Memory B cell (primary cell): ENCODE measurements at places on chromosomes 5 and 9.

GRCh38 chr9:91789941-91790340, 160.1 kb downstream of the ROR2 start:
- no peak for DNase-seq

GRCh38 chr9:125633116-125633745, 73.8 kb downstream of the MAPKAP1 start:
- no peak for DNase-seq

DNA sequence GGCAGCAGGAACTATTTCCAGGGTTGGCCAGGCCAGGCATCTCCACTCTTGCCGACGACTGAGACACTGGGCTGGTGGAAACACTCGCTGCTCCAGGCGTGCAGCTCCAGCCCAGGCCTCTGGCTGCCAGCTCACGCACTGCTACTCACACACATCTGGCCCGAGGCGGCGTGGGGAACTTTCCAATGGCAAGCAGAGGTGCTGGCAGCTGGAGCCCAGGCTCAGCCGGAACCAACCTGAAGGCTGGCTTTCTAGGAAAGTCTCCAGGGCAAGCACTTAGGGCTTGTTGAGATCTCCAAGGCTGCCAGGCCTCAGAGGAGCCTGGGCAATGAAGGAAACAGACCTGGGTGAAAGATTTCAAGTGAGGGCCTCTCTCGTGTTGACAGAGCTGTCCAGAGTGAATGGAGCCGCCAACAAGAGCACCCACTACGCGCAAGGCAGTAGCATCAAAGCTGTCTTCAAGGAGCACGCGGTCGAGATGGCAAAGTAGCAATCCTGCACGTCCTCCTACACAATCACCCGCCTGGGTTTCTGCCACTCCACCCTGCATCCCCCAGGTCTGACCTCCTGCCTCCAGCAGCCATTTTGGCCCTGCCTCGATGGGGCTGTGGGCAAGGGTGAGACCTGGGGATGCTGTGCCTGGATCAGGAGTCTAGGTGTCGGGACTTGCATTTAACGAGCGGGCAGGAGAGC, 14.4 kb downstream of the SH3PXD2B start:
- DNase-seq: no peak

GRCh38 chr5:56080375-56081052, 85.8 kb upstream of the IL6ST start:
- DNase-seq: no peak

DNA sequence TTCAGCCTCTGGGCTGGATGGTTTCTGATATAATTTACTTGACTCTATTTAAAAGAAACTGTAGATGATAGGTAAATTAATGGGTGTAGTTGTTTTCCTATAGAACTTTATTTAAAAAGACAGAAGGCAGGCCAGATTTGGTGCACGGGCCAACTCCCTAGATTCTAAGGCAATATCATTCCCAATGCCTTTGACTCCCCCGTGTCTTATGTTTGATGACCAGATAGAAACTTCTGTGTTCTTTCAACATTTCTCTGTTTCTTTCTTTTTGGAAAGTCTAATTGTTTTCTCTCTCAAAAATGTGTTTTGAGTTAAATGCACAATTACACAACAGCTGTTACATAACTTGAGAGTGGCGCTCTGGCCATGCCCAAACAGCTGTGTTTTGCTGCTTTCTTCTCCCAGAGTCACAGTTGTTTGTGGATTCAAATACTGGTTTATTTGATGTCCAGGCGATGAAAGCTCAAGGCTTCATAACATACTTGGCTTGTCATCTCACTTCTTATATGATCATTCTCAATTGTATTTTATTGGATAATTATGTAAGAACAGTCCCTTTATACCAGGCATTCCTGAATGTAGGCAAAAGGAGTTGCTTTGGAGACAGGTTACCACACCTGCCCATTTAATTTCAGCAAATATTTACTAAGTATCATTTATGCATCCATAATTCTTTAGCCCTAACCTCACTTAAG, 1.7 kb upstream of the ALDH1A1 start:
- DNase-seq: no peak

GRCh38 chr5:157855404-157855994, 3.4 kb downstream of the CLINT1 start:
- no peak for DNase-seq

DNA sequence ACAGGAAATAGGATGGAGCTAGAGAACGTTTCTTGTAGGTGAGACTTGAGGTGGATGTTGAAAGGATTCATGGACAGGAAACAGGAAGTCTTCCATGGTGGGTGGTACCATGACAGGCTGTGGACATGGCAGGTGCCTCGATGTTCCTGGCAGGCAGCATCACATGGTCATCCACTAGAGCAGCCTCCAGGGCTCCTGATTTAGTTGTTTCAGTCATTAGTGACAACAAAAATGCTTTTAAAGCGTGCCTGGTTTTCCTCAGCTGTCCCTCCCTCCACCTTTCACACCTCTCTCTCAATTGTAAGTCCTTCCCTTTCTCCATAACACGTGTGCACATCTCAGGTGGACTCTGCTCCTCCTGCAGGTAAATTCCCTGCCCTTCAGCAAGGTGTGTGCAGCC, 25.2 kb upstream of the ASPN start:
- DNase-seq: no peak

DNA sequence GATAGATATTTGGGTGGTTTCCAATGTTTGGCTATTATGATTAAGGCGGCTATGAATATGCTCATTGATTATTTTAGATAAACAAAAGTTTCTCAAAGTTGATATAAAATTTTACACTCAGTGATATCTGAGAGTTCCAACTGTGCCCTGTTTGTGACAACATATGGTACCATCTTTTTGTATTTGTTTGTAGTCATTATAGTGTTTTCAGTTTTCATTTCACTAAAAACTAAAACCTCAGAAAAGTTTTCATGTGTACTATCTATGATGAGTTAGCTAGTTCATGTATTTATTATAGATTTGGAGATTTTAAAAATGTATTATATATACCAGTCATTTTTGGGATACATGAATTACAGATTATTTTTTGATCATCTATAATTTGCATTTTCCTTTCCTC, 1111.4 kb downstream of the CDH18 start:
- DNase-seq: no peak

DNA sequence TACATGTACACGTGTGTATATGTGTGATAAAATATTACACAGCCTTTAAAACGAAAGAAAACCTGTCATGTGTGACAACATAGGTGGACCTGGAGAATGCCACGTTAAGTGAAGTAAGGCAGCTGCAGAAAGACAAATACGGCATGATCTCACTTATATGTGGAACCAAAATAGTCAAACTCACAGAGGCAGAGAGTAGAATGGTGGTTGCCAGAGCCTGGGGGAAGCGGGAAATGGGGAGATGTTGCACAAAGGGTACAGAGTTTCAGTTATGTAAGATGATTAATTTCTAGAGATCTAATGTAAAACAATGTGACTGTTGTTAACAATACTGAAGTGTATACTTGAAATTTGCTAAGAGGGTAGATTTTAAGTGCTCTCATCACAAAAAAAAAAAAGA, 34.8 kb downstream of the ADAMTS12 start:
- DNase-seq: no peak

DNA sequence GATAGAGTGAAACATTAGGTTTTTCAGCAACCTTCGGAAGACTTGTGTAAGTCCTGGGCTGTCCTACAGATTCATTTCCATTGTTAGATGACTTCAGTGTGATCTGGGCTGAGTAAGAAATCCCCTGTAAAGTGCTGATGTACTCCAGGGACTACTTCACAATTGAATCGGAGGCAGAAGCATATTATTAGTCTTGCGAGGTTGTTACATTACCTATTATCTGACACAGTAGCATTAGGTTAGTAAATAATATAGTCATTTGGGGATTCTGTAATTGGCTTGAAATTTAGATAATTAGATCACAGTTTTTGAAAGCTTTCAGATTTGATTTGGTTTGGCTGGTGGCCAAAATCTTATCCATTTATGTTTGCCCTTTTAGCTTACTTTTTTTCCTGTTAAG, 62.4 kb downstream of the DMRT1 start:
- DNase-seq: no peak

GRCh38 chr9:113461943-113462342, 1.6 kb upstream of the RGS3 start:
- no peak for DNase-seq

GRCh38 chr5:56155992-56156584, 77.0 kb downstream of the ANKRD55 start:
- no peak for DNase-seq

DNA sequence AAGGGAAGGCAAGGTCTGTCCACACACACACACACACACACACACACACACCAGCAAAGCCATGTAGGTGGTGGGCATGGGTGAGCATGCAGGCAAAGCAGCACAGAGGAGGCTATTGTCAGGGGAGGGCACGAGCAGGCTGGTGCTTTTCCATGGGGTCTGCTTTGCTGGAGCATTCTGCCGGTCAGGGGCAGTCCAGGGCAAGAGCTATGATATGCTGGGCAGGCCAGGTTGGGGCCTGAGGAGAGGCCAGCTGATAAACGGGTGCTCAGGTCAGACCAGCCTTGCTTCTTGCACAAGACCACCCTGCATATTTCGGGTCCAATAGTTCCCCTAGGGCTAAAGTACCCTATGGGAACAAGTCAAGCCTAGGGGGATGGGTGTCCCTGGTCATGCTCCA, 253.9 kb upstream of the DMAC1 start:
- no peak for DNase-seq

DNA sequence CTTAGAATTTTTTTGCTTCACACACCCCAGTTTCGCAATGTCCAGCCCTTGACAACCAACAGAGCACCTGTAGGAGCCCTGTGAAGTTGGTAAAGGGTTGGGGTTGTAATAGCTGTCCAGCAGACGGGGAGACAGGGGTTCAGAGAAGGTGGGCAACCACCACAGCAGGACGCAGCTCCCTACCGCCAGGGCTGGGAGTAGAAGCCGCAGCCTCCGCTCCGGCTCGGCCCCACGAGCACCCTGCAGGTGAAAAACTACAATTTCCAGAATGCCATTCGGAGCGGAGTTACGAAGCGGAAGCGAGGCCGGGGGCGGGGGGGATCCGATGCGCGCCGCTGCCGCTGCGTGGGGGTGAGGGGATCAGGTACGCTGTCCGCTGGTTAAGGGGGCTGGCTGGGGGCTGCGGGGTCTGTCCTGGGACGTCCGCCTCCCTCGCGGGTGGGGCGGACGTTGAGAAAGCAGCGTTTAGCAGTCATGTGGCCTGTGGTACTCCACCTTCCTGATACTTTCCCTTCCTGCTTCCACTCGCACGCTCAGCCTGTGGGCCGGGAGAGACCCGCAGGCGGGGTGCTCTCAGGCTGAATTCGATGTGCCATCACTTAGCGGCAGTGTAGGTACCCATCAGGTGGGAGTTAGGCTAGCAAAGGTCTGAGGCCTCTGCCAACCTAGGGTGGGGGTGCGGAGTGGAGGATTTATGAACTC, at the start of gene TRMT10B:
TRMT10B (plus strand) TSS at position 317 of the 702 bp plus-strand sequence. CDS start 8,127 bp downstream, outside the sequence.
- peak; percentile 60 for DNase-seq

- peak; percentile 32 for DNase-seq
These were observed 57.1 kb upstream of the ZBED3 start for GRCh38 chr5:77143998-77144836.

DNA sequence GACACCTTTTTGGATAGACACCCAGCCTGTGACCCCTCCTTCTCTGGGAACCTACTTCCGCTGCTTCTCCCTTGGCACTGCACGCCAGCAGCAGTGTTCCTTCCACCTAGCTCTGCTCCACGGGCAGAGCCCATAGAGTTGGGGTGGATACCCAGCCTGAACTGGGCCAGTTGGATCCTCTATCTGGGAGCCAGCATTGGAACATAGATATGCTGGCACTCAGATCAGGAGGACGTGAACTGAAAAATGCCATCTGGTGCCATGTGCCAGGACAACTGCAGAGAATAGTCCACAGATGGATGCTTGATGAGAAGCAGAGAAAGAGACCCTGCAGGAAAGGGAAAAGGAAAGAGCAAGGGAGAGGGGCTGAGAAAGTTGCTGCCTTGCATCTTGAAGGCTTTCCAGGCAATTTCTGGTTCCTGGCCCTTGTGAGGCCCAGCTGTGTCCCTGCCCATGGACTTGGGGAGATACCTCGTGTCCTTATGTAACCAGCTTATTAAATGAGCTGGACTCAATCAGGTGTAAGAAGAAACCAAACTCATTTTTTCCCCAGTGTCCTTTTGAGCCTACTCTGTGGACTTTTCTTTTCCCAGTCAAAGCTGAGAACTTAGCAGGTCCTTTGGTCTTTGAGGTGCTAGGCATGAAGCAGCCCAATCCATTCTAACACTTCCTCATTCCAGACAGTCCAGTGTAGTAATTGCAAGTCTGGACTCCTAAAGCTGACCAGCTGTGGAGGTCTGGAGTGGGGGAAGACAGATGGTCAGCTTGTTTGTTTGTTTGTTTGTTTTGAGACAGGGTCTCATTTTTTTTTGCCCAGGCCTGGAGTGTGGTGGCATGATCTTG, 39.1 kb downstream of the ANGPTL2 start:
- no peak for DNase-seq

DNA sequence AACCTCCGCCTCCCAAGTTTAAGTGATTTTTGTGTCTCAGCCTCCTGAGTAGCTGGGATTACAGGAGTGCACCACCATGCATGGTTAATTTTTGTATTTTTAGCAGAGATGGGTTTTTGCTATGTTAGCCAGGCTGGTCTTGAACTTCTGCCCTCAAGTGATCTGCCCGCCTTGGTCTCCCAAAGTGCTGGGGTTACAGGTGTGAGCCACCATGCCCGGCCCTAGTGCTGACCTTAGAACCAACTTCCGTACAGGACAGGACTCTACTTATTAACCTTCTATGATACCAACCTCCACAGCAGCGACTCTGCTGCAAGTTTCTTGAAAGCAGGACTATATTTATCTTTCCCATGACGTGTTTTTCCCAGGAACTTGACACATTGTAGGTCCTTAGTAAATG, 176.9 kb downstream of the RGS3 start:
- no peak for DNase-seq

DNA sequence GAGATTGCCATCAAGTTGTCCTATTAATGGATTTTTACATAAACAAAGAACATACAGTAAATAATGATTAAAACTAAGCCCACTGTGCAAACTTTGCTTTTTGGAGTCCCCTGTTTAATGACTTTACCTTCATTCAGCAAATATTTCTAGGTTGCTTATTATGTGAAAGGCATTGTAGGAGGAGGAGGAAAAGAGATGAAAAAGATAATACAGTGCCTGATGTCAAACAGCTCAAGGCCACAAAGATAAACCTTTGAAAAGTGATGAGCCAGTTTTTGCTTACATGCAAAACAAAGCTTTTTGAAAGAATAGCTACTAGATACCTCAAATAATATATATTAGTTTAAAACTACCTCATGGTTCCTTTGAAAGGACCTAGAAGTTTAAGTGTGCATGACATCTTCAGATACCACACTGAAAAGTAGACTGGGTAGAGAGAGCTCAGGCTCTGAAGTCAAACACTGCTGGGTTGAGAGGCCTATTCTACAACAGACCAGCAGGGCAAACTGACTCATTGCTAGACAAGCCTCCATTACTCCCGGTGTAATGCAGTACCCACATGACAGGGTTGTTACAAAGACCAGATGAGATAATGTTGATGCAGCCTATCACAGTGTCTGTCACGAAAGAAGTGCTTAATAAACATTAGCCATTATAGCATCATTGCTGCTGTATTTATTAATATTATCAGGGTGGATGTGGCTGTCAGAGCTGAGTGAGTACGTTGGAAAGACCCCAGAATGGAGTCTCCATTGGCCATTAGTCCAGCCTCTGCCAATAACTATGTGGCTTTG, 11.8 kb downstream of the DEPDC1B start:
- DNase-seq: no peak
